ENCODE measurements at places on chromosomes 5 and 9. TPM values are rescaled to one million over a fixed set of nuclear protein-coding genes. Genes with fewer than 3 reads are reported as not detected.

DNA sequence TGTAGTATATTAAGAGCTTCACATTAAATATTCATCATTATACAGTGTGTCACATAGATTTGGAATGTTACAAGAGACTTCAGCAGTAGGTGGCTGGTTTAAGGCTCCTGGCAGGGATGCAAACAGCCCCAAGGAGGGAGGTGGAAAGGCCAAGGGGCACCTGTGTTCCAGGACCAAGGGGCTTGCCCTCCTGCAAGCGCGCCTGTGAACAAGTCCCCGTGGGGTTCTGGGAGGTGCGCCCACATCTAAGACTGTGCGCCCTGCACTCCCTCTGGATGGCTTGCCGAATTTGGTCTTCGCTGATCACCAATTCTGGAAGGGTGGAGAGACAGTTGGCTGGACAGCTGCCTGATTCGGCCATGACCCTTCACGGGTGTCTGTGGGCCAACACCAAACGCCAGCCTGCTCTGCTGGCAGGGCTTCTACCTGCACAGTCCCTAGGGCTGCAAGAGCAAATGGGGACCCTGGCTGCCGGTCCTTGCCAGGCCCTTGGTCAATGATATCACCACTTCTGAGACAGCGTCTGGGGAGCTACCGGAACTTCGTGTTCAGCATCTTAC, 12.1 kb upstream of the SLC25A51 start:
- DNase-seq = no peak

DNA sequence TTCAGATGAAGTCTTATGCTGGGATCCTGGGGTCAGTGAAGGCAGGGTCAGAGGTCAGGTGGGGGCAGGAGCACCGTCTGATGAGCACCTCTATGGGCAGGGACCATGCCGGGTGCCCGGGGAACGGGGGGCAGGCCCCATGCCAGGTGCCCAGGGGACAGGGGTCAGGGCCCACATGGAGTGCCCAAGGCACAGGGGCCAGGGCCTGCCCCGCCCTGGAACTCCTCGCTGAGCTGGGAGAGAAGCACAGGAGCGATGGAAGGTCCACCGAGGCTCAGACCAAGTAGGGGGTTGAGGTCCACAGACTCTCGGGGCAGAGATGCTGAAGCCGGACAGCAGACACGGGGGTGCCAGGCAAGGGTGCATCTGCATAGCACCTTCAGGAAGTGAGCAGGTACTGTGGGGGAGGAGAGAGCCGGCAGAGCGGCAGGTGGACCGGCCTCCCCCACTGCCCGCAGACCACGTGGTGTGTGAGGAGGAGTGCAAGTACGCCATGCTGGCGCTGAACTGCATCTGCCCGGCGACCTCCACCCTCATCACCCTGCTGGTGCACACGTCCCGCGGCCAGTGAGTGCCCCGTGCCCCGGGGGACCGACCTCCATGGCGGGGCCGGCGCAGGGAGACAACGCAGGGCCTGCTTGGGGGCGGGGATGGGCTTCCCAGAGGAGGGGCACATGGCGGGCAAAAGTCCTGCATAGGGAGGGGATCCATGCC, 67.7 kb downstream of the KCNT1 start:
- no peak for DNase-seq

DNA sequence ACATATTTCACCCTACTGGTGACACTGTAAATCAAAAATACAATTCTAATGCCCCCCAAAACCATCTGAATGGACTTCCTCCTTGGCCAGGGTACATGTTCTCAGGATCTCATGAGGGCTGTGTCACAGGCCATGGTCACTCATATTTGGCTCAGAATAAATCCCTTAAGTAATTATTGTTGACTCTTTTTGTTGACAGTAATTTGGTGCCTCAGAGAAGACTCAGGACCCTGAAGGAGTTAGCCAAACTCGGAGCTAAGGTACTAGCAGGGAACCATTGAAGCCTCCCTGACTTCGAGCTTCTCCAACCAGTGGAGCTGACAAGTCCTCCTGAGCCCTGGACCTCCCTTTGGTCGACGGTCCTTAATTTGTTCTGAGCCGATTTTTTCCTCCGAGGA, 51.2 kb upstream of the SNAPC3 start:
- no peak for DNase-seq

- peak; percentile 87 for DNase-seq
Observed at GRCh38 chr5:74640954-74641734, 616 bp upstream of the ENC1 start.

EQTN gene
- total RNA-seq = 0.51 TPM

- no peak for DNase-seq
Observed at GRCh38 chr5:38878391-38879077, 32.7 kb downstream of the OSMR start.

CNTFR gene
- total RNA-seq = 6.2 TPM

DNA sequence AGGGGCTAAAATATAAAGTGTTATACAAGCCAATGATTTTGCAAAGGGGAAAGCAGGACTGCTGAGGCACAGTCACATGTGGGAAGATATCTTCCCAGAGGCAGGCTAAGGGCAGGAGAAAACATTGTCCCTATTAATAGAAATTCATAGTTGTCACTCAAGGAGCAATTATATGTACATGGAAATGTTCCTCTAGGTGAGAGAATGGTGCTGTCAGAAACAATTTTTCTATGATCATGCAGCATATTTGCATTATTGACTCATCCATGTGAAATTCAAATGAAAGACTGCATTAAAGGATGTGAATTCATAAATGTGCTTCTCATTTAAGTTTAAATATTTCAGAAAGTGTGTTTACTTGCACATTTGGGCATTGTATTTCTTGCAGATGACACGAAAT, 775.9 kb upstream of the CDH9 start:
- no peak for DNase-seq

DNA sequence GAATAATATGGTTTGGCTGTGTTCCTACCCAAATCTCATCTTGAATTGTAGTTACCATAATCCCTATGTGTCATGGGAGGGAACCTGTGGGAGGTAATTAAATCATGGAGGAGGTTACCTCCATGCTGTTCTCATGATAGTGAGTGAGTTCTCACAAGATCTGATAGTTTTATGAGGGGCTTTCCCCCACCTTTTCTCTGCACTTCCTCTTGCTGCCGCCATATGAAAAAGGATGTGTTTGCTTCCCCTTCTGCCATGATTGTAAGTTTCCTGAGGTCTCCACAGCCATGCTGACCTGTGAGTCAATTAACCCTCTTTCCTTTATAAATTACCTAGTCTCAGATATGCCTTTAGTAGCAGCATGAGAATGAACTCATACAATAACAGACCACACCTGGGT, 63.7 kb upstream of the PRR16 start:
- no peak for DNase-seq

- DNase-seq = no peak
Observed at GRCh38 chr5:121853850-121854249, 2.2 kb downstream of the FTMT start.

PDE6A gene
- 0.31 TPM for total RNA-seq

GRCh38 chr5:119049824-119050449, 20.9 kb upstream of the DMXL1 start:
- no peak for DNase-seq

DNA sequence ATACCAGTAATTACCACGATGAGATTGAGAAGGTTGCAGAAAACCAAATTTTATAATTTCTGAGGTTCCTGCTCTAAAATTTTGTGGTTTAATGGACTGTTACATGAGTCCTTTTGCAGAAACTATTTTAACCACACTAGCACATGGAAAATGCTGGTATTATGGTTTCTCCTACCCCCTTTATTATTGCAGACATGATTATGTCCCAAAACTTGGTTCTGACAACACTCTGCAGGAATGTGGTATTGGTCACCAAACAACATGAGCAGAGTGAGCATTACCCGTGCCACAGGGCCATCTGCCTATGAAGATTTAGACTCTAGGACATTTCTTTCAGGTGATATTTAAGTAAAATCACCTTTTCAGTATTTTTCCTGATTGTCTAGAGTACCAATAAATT, 2.8 kb upstream of the ECM2 start:
- no peak for DNase-seq

PCDHA4 gene
- total RNA-seq = 1.4 TPM

SV2C gene
- 0.31 TPM for total RNA-seq

DNA sequence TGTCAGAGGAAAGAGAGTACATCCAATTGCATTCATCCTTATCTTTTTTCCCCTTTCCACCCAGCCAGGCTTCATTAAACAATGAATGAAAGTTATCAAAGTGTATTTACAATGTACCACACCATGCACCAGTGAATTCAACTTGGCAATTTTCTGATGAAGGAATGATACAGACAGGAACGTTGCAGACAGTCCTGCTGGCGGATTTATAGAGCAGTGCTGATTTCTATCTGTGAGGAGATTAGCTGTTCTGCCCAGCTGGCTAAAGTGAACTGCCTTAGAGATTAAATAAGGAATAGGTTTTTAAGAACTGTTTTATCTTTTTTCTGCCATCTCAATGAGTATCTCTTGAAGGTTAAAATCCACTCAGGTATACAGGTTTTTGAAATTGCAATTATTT, 403.9 kb downstream of the CDH18 start:
- DNase-seq = no peak

DNA sequence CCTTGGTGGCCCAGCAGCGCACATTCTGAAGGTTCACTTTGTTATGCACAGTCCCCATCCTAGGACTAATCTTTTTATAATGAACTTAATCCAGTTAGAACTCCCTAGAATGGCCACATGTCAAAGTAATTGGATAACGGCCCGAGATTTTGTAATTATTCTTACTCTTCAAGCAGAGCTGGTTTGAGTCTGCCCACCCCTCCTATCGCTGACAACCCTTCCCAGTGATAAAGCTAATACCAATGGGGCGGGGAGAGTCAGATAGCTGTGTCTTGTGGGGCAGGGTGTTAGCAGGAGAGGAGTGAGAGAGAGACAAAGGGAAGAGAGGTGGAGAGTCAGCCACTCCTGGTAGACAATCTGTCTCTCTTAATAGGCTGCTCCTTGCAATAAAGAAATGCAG, 356.9 kb downstream of the SLIT3 start:
- DNase-seq = peak; percentile 12

SPINK13 gene
- not detected for total RNA-seq

DNA sequence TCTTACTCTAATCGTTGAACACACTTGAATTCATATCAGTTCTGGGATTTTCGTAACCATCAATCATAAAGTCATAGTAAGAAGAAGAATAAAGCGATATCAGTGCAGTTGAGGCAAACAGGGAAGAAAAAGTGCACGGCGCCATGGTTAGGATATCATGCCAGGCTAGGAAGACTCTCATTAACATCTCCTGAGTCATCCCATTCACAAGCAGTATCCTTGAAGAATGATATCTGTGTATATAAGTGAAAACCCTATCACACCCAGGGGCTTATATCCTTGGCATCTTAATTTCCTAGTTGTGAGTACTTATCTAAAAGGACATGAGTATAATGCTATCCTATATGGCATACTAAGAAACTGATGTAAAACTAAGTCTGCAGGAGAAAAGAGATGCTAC, 38.6 kb downstream of the NFIB start:
- DNase-seq = no peak

PCDHGB2 gene
- 4.2 TPM for total RNA-seq

WDR31 gene
- 3.7 TPM for total RNA-seq

GRCh38 chr5:56983593-56984361, 31.9 kb upstream of the MIER3 start:
- DNase-seq = no peak

GRCh38 chr9:8683496-8683895, 883.9 kb upstream of the DMAC1 start:
- no peak for DNase-seq

- peak; percentile 89 for DNase-seq
Observed at GRCh38 chr5:173456751-173457171, 128.5 kb upstream of the STC2 start.

GRCh38 chr5:174272671-174273070, 227.2 kb downstream of the NSG2 start:
- DNase-seq = no peak

GRCh38 chr9:36268007-36268427, 9.8 kb upstream of the GNE start:
- no peak for DNase-seq

DNA sequence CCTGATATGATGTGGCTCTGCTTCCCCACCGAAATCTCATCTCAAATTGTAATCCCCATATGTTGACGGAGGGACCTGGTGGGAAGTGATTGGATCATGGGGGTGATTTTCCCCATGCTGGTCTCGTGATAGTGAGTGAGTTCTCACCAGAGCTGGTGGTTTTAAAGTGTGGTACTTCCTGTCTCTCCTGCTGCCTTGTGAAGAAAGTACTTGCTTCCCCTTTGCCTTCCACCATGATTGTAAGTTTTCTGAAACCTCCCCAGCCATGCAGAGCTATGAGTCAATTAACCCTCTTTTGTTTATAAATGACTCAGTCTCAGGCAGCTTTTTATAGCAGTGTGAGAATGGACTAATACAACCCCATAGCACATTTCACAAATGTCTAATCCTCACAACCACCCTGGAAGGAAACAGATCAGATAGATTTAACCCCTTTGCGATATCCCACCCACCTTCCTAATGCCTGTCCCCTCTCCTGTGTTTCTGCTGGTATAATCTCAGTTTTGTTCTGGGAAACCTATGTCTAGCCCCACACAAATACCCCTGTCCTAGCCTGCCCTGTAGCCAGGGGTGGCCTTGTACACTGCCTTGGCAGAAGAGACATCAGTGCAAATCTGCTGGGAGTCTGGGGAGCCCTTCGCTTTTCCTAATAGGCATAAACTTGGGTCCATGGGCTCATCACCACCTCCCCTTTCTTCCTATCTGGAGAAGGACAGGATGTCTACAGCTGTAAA, 157.0 kb upstream of the RAI14 start:
- no peak for DNase-seq

GRCh38 chr5:135189024-135189423, 155.0 kb upstream of the PITX1 start:
- no peak for DNase-seq

- no peak for DNase-seq
Observed at GRCh38 chr9:4048441-4048840, 251.4 kb downstream of the GLIS3 start.

DNA sequence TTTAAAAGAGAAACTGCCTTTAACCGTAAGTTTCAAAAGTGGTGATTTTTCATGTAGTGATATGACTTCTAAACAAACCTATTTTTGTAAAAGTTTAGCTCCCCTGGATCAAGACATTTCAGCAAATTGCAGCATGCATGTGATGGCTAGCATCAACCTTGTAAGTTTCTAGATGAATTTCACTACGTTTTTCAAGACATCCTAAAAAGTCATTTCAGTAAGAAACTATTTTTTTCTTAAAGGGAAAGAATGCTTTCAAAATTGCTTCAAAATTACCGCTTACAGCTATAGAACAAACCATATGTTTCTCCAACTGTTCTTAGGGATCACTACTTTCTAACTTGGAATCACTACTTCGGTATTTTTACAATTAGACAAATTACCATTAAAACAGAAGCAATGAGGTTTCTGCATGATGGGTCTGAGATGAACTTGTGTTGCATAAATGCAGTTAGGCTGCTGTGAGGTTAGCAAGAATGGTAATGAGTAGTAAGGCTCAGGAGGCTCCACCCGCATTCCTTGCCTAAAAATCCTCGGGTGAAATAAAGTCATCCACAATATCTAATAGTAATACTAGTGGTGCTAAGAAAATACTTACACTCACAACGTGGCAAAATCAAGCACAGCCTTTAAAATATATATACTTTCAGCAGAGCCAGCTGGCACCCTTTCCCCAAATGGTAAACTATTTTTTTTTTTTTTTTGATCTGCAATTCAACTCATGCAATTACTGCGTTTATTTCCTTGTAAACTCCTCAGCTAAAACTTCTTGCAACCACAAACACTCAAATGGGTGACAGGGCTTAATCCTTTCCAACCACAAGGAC, 53.8 kb downstream of the CDC14B start:
- no peak for DNase-seq

Measured in tongue (tissue), 3 donors.